Stimulated activated CD8-positive, alpha-beta memory T cell treated with anti-CD3 and anti-CD28 coated beads, Interleukin-4, amount 100 ng/mL, for 4 hours (primary cell): ENCODE measurements at places on chromosomes 7 and 10.

- DNase-seq: no peak
These were observed 28.2 kb downstream of the COL26A1 start for GRCh38 chr7:101390901-101391301.

- DNase-seq: peak; percentile 22
These were observed 552 bp downstream of the IL15RA start for GRCh38 chr10:5976512-5977470.

DNA sequence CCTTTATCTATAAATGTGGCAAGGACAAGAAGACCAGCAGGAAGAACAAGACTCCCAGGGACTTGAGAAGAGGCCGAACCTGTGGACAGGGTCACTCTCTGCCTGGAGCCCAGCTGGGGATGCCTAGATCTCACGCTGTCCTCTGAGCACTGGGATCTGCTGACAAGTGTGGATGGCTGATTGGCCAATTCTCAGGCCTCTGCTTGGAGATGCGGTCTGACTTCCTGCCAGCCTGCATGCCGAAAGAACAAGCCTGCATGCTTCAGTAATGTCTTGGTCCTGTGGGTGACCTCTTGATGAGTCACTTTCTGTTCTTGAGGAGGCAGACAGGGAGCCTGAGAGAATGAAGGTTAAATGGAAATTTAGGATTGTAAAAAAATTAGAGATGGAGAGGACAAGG is 84.7 kb downstream of the TMEM178B start:
- DNase-seq: no peak

GRCh38 chr7:90677486-90678404 is 81.6 kb downstream of the CDK14 start:
- no peak for DNase-seq

GRCh38 chr7:18457832-18458231 is 37.7 kb upstream of the HDAC9 start:
- DNase-seq: no peak
